Activated CD4-positive, CD25-positive, alpha-beta regulatory T cell treated with anti-CD3 and anti-CD28 coated beads, Interleukin-2, amount 50 U/mL, for 24 hours (primary cell): ENCODE measurements at places on chromosomes 6 and 20.

- no peak for ATAC-seq
These were observed 15.4 kb upstream of the ERVFRD-1 start for GRCh38 chr6:11126876-11127275.

GRCh38 chr6:89895276-89895874 lies 1.1 kb downstream of the GJA10 start:
- no peak for ATAC-seq

- no peak for ATAC-seq
These were observed 33.8 kb upstream of the ADTRP start for GRCh38 chr6:11812439-11812838.

- no peak for ATAC-seq
These were observed 135.3 kb downstream of the CDH4 start for GRCh38 chr20:61387204-61387953.

DNA sequence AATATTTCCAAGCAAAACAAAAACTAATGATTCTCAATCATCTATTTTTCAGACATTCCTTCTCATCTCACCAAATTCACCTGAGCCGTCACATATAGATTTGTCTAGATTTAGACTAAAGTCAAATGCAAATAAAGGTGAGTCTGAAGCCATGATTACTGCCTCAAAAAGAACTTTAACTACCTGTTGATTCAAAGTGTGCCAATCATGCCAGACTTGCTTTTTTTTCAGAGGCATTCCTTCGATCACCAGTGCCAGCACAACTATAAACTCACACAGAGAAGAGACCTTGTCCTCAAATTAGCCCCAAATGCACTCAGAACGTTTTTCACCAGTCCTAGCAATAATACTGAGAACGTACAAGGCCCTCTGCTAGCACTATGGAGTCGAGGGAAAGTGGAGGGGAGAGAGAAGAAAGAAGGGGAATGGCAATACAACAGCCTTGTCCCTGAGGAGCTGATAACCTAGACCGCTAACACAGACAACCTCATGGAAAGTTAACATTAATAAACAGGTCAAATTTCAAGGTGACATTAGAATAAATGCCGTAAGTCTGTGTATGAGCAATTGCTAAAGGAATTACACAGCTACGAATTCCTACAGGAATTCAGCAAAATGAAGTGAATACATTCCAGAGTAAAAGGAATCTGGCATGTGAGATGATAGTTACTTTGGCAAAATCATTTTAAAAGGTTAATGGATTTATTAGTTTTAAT lies 60.9 kb downstream of the EPB41L2 start:
- no peak for ATAC-seq

DNA sequence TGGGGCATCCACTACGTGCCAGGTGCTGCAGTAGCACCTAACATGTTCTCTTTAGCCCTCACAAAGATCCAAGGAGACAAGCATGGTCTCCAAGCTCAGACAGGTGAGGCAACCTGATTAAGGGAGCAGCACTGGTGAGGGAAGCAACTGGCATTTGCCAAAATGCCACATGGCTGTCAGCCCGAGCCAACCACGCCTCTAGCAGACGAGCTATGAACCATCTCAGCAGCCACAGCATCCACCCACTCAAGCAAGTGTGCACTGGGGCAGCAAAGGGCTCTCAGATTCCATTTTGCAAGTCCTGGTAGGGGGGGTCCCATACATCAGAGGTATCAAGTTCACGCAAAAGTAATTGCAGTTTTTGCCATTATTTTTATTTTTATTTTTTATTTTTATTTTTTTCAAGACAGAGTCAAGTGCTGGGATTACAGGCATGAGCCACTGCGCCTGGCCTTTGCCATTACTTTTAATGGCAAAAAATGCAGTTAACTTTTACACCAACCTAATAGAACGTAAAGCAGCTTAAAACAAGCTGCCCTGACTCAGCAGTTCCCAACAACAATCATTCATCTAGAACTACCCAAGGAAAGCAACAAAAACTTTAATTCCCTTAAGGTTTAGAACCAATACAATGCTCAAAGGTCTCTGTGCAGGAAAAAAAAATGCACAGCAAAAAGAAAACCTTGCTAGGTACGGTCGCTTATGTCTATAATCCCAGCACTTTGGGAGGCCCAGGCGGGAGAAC lies 36.3 kb upstream of the SPDEF start:
- ATAC-seq: no peak

DNA sequence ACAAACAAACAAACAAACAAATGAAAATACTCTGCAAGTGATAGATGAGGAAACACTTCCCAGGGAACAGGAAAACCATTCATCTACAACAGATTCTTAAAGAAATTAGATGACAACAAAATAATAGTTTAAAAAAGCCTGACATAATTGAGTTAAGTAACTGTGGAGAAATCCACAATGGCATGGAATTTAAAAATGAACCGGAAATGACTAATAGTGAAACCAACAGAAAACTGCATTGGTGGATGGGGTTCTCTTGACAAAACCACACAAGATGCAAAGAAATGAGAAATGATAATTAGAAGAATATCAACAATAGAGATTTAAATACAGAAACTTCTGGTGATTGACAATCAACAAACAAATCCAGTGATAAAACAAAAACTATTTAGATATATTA lies 785.6 kb downstream of the QKI start:
- ATAC-seq: no peak

DNA sequence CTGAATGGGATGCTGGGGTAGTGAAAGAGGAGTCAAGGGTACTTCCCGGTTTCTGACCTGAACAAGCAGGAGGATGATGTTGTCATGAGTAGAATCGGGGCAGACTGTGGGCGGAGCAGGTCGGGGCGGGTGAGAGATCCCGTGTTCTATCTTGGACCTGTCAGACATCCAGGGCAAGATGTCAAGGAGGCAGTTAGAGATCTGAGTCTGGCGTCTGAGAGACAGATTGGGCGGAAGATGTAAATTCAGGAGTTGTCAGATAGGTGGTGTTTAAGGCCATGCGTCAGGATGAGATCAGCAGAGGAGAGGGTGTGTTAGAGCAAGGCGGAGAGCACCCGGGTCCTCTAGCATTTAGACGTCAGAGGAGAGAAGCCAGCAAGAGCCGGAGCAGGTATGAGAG lies 115.5 kb downstream of the DLGAP4 start:
- ATAC-seq: no peak

GRCh38 chr20:40571639-40572038 lies 117.4 kb downstream of the MAFB start:
- no peak for ATAC-seq

GRCh38 chr20:63045401-63045800 lies 38.6 kb upstream of the BHLHE23 start:
- ATAC-seq: no peak

GRCh38 chr20:24658920-24659660 lies 189.7 kb downstream of the SYNDIG1 start:
- no peak for ATAC-seq

- no peak for ATAC-seq
These were observed 10.1 kb upstream of the PRL start for GRCh38 chr6:22306741-22307466.

- ATAC-seq: no peak
These were observed 12.7 kb downstream of the SAYSD1 start for GRCh38 chr6:39102071-39102820.

DNA sequence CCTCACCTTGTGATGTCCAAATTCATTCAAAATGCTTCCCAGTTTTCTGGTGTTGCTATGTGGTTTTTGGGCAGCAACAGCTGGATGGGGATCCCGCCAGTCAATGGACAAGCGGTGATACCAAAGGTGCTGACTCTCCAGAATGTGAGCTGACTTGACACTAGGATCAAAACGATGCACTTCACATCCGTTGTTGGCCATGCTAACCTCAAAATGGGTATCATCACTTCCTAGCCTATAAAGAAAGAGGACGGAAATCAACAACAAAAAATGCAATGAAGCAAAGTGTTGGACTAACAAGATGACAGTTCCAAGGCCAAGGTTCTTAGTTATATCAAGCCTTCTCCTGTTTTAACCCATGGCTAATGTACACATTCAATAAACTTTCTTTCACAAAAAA lies 59.2 kb downstream of the METTL24 start:
- ATAC-seq: no peak

GRCh38 chr20:40293740-40294139 lies 395.3 kb downstream of the MAFB start:
- ATAC-seq: no peak

DNA sequence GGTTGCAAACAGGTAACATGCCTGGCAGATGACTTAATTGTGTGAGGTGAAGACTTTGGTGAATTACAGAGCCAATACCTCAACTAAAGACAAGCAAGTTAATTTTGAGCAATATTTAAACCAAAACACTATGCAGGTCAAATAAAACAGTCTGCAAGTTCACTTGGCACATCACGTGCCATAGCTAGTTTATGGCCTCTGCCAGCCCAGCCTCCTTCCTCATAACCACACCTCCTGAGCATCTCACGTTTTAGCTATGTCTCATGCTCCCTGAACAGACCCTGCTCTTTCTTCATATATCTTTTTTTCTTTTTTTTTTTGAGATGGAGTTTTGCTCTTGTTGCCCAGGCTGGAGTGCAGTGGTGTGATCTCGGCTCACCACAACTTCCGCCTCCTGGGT lies 4.5 kb upstream of the CNBD2 start:
- ATAC-seq: no peak

- no peak for ATAC-seq
These were observed 57.1 kb downstream of the SERAC1 start for GRCh38 chr6:158110986-158111385.

DNA sequence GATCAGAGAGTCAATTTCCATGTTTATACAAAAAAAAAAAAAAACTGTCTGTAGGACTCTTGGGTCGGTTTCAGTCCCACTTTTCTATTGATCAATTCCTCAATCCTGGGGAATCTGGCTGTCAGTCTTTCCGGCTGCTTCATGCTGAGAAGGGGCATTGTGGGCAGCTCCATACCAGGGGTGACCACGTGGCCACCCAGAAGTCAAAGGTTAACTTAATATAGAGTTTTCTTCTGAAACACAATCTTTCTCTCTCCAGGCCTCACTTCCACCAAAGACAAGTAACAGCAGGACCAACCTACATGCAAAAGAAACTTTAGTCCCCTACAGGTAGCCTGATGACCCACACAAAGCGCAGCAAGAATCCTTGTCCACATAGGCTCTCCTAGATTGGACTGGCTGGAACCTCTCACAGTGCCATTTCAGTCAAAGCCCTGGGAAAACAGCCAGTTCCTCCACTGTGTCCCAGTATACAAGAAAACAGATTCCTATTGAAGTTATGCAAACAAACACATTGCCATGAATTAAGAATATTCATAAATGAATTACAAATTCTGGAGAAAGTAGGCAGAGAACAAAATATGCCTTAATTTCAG lies 18.5 kb upstream of the SERPINB9 start:
- no peak for ATAC-seq

- no peak for ATAC-seq
These were observed 415.6 kb upstream of the BTBD3 start for GRCh38 chr20:11502061-11502460.

- no peak for ATAC-seq
These were observed 102.6 kb downstream of the CD164 start for GRCh38 chr6:109279628-109280027.

GRCh38 chr20:45344168-45344860 lies 3.9 kb downstream of the SDC4 start:
- ATAC-seq: peak; percentile 25

GRCh38 chr20:40681165-40681564 lies 7.9 kb downstream of the MAFB start:
- ATAC-seq: no peak

- ATAC-seq: no peak
These were observed 384.8 kb upstream of the SOX4 start for GRCh38 chr6:21208796-21209186.

- no peak for ATAC-seq
These were observed 184.3 kb downstream of the DST start for GRCh38 chr6:56458324-56458884.

- peak; percentile 66 for ATAC-seq
These were observed 104.1 kb upstream of the TRAF3IP2 start for GRCh38 chr6:111709615-111710398.

GRCh38 chr6:6969761-6970223 lies 138.0 kb upstream of the RREB1 start:
- ATAC-seq: no peak

- no peak for ATAC-seq
These were observed 70.8 kb downstream of the NDUFAF5 start for GRCh38 chr20:13855613-13856012.

GRCh38 chr6:1711136-1711535 lies 101.4 kb downstream of the FOXC1 start:
- no peak for ATAC-seq

GRCh38 chr6:121855521-121855920 lies 420.1 kb downstream of the GJA1 start:
- ATAC-seq: no peak

- ATAC-seq: no peak
These were observed 24.5 kb downstream of the ENPP1 start for GRCh38 chr6:131832363-131832762.

DNA sequence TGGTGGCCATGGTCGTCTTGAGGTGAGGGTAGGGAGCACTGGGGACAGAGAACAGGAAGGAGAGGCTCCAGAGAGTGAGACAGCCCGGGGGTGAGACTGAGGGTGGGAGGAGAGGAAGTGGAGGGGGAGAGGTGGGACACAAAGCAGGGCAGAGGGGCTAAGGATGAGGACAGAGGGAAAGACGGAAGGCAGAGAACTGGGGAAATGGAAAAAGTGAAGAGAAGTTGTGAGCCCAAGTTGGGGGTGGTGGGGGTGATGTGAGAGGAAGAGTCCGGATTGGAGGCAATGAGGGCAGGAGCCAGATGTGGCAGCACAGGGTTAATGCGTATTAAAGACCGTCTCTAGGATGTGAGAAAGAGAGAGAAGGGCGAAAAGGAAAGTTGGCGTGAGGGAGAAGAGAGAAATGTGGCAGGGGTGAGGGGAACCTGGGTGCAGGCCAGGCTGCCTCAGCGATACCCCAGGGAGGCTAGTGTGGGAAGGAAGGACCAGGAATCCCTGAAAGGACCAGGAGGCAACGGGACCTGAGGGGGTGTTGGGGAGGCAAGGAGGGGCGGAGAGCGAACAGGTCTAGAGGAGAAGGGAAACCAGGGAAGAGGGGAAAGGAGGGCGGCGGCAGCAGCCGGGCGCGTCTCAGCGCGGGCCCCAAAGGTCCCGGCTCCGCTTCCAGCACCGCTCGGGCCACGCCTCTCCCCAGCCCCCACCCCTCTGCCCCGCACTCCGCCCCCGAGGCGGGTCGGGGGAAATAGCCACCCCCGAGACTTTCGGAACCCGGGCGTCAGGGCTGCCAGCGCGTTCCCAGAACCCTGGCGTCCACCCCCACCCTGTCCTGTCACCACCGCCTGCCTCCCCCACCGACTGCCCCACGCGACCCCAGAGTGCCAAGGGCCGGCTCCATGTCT lies at the start of gene PPP1R18:
Gene PPP1R18 (minus strand): TSS at position 637 of the 899 bp plus-strand sequence. CDS start 627 bp downstream, at position 10.
- peak; percentile 39 for ATAC-seq

DNA sequence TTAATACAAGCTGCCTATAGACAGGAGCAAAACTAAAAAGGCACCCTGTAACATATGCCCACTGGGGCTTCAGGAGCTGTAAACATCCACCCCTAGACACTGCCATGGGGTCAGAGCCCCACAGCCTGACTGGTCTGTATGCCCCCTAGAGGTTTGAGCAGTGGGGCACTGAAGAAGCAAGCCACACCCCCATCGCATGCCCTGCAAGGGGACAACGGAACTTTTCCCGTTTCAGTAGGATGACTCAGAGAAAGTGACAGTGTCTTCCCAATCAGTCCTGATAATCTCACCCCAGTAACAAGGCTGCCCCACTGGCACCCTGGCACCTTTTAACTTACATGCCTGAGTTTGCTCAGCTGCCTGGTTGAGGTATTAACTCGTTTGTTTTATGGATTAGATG lies 35.9 kb downstream of the BEND3 start:
- no peak for ATAC-seq
